ENCODE measurements at places on chromosomes 7 and 10. TPM values are rescaled to one million over a fixed set of nuclear protein-coding genes. Genes with fewer than 3 reads are reported as not detected.

The SUN3 gene
- total RNA-seq = not detected

The STYXL1 gene
- 24.3 TPM for total RNA-seq

The PGAM2 gene
- total RNA-seq = not detected

- H3K27ac ChIP-seq = no peak overlapping the region
- no peak overlapping the region for H3K4me3 ChIP-seq
- no peaks in the 10 kb centered on the region for H3K36me3 ChIP-seq
- no peaks in the 10 kb centered on the region for H3K27me3 ChIP-seq
- H3K4me1 ChIP-seq = peaks cover 29% of the 10 kb centered on the region
- DNase-seq = no peak
Measured at GRCh38 chr7:107104801-107105200, 60.3 kb downstream of the PRKAR2B start.

GRCh38 chr7:26182706-26183105, 17.8 kb downstream of the HNRNPA2B1 start:
- no peak for DNase-seq
- H3K36me3 ChIP-seq = peaks cover 10% of the 10 kb centered on the region
- H3K4me3 ChIP-seq = no peak overlapping the region
- H3K27ac ChIP-seq = no peak overlapping the region
- H3K4me1 ChIP-seq = no peaks in the 10 kb centered on the region

DNA sequence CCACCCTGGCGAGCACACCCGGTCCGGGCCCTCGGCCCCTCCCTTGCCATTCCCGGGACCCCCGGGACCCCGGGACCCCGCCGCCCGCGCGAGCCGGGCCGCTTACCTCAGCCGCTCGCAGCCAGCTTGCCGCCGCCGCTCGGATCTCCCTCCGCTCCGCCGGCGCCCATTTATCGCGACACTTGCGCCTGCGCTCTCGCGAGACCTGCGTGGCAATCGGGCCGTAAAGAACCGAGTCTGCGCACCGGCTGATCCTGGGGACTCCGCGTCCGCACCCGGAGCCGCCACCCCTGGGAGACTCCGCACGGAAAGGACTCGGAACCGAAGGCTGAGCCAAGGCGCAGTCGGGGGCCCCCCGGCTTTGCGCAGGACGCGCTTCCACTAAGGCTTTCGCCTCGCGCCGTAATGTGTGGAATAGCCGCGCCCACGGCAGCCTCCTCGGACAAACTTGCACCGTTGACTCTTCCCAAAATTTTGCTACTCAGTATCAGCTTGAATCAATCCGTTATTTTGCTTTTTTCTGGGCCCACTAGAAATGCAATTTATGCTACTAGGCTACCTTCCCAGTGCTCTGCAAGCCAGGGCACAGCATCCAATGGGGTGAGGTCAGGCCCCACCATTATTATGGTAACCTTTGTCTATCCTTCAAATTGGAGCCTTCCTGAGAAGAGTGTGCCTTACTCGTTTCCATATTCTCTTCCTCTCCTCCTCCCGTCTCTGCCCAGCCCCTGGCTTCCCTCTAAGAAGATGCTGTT, at the start of gene MAD1L1:
Gene MAD1L1, minus strand, starts transcription at position 180 of the 755 bp plus-strand sequence. CDS start 2,812 bp downstream, outside the sequence.
- peak; percentile 92 for DNase-seq
- H3K27me3 ChIP-seq = no peaks in the 10 kb centered on the region
- peaks cover 22% of the 10 kb centered on the region for H3K4me1 ChIP-seq
- H3K27ac ChIP-seq = peak within 1 kb of the TSS; percentile 53
